ENCODE measurements at places on chromosomes 12 and 14. TPM values are rescaled to one million over a fixed set of nuclear protein-coding genes. Genes with fewer than 3 reads are reported as not detected.

KERA gene
- not detected for total RNA-seq

- DNase-seq, result peak; percentile 57
Measured at GRCh38 chr12:32270818-32271710, 128.3 kb upstream of the FGD4 start.

- DNase-seq, result no peak
Measured at GRCh38 chr12:131863711-131864396, 30.6 kb upstream of the ULK1 start.

DNA sequence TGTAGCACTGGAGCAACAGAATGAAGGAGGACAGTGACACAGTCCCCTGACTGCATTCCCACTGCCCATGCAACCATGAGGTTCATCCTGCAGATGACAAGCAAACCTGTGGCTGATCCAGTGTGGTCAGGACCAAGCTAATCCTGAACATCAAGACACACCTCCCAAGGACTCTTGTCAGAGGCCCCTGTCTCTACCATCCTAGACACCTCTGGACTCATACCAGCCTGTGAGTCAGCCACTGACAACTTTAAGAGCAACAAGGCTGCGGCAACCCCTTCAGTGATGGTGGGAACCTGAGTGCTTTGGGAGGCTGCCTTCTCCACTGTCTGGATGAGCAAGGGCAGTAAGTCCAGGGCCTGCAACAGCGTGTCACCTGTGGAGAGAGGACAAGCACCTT is 24.6 kb downstream of the GCN1 start:
- DNase-seq, result no peak

AKAP5 gene
- total RNA-seq, result 0.57 TPM

GRCh38 chr12:79534029-79534867 is 156.5 kb downstream of the PAWR start:
- DNase-seq, result no peak

DNA sequence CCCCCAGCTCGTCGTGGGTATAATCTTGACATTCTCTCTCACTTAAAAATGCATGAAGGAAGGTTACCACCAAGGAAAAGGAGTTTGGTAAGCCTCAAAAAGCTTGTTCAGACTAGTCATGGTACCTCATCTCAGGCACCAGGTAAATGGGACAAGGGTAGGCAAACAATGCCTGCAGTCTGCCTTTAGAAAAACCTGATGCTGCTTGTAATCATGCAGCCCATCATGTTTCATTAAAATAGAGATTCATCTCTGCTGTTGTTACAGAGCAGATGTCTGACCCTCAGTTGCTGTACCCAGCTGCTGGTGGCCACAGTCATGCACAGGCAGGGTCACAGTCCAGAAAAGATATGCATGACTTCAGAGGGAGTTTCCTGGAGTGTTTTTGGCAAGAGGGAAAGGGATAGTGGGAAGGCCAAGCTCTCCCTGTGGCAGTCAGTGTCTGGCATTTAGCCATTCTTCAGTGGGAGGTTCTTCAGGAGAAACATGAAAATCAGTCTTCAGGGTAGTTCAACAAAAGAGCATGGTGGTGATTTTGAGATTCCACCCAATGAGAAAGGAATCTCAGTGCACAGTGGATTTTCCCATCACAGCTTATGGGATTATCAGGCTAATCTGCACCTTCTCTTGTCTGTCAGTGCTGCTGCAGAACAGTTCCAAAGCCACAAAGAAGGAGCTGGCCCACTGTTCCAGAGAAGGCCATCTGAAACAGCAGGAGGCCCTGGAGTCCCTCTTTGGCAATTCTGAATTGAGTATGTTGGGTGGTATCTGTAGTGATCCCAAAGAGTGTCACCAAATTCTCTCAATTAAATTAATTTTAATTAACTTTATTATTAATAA is 202.7 kb upstream of the FRMD6 start:
- DNase-seq, result no peak

- DNase-seq, result no peak
Measured at GRCh38 chr14:76491172-76491930, 115.4 kb downstream of the ESRRB start.

GRCh38 chr14:76413962-76414600 is 38.1 kb downstream of the ESRRB start:
- no peak for DNase-seq

CCDC198 gene
- not detected for total RNA-seq

GRCh38 chr14:23681337-23681736 is 45.2 kb downstream of the DHRS2 start:
- no peak for DNase-seq

- DNase-seq, result no peak
Measured at GRCh38 chr14:37816135-37816534, 220.7 kb downstream of the TTC6 start.

DNA sequence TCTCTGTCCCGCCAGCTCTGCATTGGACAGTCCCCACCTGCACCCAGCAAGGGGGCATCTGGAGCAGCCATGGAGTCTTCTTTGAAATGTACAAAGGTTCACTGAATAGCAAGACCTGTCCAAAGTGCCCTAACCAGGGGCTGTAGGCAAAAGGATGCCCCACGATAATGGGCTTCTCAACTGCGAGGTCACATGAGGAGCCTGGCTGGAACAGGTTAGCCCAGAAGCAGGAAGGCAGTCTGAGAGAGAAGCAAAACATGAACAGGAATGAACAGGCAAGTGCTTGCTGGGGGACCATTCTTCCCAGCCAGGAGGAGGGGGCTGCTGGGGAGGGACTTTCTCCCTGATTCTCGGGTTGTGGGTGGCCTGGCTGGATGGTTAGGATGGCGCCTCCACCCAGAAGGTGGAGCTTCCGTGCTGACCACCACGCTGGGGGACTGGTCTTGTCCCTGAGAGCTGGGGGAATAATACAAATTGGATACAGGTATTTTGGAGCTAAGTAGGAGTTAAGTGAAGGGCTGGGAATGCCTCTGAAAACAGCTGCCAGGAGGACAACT is 7.1 kb downstream of the KRT85 start:
- DNase-seq, result no peak

- DNase-seq, result no peak
Measured at GRCh38 chr12:27233814-27234213, 10.3 kb upstream of the STK38L start.

GRCh38 chr14:26276757-26277156 is 321.1 kb downstream of the NOVA1 start:
- DNase-seq, result no peak

- no peak for DNase-seq
Measured at GRCh38 chr14:77045238-77046162, 17.0 kb upstream of the IRF2BPL start.

LRP1-AS gene
- not detected for total RNA-seq

PPHLN1 gene
- total RNA-seq, result 95.3 TPM

DNA sequence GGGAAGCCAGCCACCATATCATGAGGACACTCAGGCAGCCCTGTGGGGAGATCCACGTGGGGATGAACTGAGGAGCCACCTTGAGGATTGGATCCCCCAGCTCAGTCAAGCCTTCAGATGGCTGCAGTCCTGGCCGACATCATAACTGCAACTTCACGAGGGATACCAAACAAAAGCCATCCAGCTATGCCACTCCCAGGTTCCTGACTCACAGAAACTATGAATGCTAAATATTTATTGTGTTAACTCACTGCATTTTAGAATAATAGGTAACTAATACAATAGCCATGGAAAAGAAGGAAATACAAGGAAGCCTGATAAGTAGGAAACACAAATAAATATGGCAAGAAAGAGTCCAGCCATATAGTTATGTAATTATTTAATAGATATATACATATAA is 42.1 kb upstream of the FAM222A start:
- DNase-seq, result no peak

KRT73 gene
- not detected for total RNA-seq

PRH2 gene
- total RNA-seq, result not detected

- DNase-seq, result no peak
Measured at GRCh38 chr12:77202457-77203060, 137.2 kb upstream of the E2F7 start.

TAS2R31 gene
- 3.5 TPM for total RNA-seq

- DNase-seq, result no peak
Measured at GRCh38 chr12:42484996-42485395, 104.5 kb downstream of the PRICKLE1 start.

- DNase-seq, result no peak
Measured at GRCh38 chr12:97912943-97913342, 450.3 kb downstream of the RMST start.

GRCh38 chr12:109277899-109278762 is 31.0 kb downstream of the FOXN4 start:
- no peak for DNase-seq

SPX gene
- 1.2 TPM for total RNA-seq

ZNF740 gene
- 66.5 TPM for total RNA-seq

DNA sequence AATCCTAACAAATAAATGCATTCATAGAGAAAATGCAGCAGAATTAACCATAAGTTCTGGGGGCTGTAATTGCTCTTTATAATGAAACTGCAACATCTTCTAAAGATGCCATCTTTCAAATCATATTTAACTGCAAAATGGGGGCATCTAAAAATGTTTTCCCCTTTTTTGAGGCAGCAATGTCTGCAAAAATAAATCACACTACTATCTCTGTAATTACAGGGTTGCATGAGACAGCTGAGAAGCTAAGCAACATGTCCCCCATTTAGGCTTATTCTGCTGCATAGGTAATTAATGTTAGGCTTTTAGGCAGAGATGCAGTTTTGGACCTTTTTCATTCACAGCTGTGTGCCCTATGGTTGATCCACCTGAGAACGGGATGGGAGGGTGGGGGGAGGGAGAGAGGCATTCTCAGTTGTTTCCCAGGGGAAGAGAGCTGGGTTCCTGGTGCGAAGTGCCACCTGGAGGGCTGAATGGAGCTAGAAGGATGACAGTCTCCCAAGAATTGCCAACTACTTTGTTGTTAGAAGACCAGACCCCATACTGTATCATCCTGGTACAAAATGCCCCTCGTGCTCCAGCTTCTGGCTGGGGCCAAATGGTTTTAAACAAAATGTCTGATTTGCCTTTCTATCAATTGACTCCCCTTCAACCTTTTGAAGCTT is 154.2 kb downstream of the APAF1 start:
- no peak for DNase-seq

HOXC12 gene
- total RNA-seq, result not detected

SDR9C7 gene
- not detected for total RNA-seq

TEAD4 gene
- not detected for total RNA-seq

- DNase-seq, result no peak
Measured at GRCh38 chr12:91111366-91112325, at the start of gene LUM. LUM (minus strand) TSS chr12:91111494; CDS start chr12:91108979, 2,515 bp downstream.

DNA sequence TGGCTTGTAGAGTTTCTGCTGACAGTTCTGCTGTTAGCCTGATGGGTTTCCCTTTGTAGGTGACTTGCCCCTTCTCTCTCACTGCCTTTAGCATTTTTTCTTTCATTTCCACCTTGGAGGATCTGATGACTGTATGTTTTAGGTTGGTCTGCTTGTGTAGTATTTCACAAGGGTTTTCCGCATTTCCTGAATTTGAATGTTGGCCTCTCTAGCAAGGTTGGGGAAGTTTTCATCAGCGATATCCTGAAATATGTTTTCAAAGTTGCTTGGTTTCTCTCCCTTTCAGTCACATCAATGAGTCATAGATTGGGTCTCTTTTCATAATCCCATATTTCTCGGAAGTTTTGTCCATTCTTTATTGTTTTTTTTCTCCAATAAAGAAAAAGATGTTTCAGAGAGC is 11.4 kb downstream of the NOPCHAP1 start:
- no peak for DNase-seq

- no peak for DNase-seq
Measured at GRCh38 chr12:4242595-4242994, 31.0 kb upstream of the CCND2 start.

OR4E2 gene
- not detected for total RNA-seq

DNA sequence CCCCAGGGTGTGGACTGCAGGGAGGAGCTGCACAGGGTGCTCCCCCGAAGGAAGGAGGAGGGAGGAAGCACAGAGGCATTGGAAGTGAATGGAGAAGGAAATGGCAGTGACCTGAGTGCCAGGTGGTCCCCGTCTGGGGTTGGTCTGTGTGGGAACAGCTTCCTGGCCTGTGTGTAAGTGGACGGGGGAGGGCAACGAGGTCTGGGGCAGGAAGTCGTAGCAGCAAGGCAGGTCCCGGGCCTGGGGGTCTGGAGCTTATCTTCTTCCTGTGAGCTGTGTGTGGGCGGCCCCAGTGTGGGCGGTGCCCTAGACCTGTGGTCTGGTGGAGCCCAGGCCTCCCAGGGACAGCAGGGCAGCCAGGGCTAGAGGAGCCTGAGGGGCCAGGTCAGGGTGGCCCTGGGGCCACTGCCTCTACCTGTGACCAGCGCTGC is 382.1 kb downstream of the TMEM121 start:
- no peak for DNase-seq

GRCh38 chr14:22084393-22085281 is 411.0 kb upstream of the OR4E1 start:
- DNase-seq, result peak; percentile 71

NOS1 gene
- total RNA-seq, result not detected

NOPCHAP1 gene
- total RNA-seq, result 30.3 TPM

GRCh38 chr14:23725528-23725927 is 89.4 kb downstream of the DHRS2 start:
- no peak for DNase-seq
